Prostate gland (tissue), 2 donors: ENCODE measurements at places on chromosomes 6 and 20.

DNA sequence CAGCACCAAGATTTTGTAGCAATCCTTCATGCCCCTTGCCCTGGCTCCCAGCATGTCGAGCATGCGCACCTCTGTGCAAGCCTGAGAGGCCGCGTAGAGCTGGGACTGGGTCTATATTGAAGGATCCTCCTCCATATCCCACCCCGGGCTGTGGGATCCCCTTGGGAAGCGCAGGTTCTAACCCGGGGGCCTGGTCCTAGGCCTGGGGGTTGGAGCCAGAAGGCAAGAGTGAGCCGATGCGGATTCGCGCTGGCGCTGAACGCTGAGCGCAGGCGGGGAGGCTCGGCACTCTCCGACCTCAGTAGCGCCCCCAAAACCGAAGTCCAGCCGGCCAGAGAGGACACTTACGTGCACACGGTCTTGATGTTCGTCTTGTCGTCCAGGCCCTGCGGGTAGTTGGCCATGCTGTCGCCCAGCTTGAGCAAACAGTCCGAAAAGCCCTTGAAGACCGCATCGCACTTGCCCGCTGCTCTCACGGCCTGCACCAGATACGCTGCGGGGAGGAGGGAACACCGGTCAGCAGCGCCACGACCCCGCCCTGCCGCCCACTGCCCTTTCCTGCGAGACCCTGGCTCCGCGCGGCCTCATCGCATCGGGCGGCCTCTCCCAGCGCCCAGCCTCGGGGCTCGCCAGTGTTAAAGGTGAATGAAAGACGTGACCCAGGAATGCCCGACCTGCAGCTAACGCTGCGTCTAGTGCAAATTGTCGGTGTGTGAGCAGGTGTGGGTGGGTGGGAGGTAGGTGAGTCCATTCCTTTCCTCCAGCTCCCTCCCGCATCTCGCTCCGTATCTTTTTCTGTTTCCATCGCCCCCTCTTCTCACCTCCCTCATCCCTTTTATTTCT, 4.5 kb downstream of the NRN1 start:
- no peaks in the 10 kb centered on the region for H3K36me3 ChIP-seq
- peaks cover 67% of the 10 kb centered on the region for H3K27me3 ChIP-seq
- DNase-seq = no peak
- H3K4me3 ChIP-seq = no peak overlapping the region
- peaks cover 4% of the 10 kb centered on the region for H3K4me1 ChIP-seq
- H3K27ac ChIP-seq = no peak overlapping the region

GRCh38 chr6:35801148-35801547, 4.0 kb upstream of the LHFPL5 start:
- no peaks in the 10 kb centered on the region for H3K36me3 ChIP-seq
- H3K27me3 ChIP-seq = no peaks in the 10 kb centered on the region
- no peak overlapping the region for H3K4me3 ChIP-seq
- H3K4me1 ChIP-seq = no peaks in the 10 kb centered on the region
- DNase-seq = no peak
- H3K27ac ChIP-seq = no peak overlapping the region

DNA sequence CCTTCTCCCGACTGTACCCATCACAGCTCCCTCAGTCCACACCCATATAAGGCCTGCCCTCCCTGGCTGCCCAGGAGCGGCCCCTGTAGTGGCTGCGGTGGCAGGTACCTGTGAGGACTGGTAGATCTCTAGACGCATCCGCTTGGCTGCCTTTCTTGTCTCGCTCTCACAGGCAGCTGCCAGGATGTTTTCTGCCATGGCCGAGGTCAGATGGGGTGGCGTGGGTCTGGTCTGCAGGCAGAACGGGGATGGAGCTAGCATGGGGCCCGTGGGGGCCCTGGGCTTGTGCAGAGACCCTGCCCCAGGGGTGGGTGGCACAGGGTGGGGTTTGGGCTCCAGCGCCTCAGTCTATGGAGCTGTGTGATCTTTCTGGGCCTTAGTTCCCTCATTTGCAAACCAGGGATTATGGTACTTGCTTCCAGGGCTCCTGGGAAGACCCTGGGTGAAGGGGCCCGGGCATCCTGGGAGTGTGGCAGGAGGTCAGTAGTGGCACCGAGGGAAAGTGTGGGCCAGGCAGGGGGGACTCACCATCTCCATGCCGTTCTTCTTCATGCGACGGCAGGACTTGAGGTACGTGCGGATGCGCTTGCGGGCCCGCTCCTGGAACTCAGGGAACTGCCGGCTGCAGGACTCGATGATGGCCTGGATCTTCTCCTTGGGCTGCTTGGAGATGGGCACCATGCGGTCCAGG, 94.8 kb downstream of the ASXL1 start:
- no peaks in the 10 kb centered on the region for H3K27me3 ChIP-seq
- no peak overlapping the region for H3K27ac ChIP-seq
- H3K4me1 ChIP-seq = peaks cover 6% of the 10 kb centered on the region
- H3K36me3 ChIP-seq = no peaks in the 10 kb centered on the region
- no peak overlapping the region for H3K4me3 ChIP-seq

- H3K36me3 ChIP-seq = no peaks in the 10 kb centered on the region
- H3K27ac ChIP-seq = no peak overlapping the region
- DNase-seq = no peak
- no peaks in the 10 kb centered on the region for H3K27me3 ChIP-seq
Observed at GRCh38 chr6:124823240-124824111, 138.8 kb upstream of the RNF217 start.

- DNase-seq = no peak
- H3K36me3 ChIP-seq = no peaks in the 10 kb centered on the region
- peaks cover 62% of the 10 kb centered on the region for H3K27me3 ChIP-seq
- no peak overlapping the region for H3K4me3 ChIP-seq
- H3K27ac ChIP-seq = no peak overlapping the region
Observed at GRCh38 chr6:100461278-100461916, 3.3 kb downstream of the SIM1 start.

DNA sequence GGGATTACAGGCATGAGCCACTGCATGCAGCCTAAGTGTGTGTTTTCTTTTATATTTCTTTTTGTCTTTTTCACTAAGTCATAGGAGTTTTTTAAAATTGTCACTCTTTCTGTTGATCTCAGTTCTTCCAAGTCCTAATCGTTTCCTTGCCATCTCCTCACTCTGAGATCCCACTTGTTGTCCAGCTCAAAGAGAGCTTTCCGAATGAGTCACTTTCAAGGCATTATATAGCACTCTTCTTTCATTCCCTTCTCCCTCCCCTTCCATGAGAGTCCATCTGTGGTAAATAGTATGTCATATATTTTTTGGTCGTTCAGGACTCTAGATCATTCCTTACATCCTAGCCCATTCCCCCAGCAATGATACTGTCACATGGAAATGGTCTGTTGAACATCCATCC, 4.3 kb downstream of the VAPB start:
- H3K27ac ChIP-seq = no peak overlapping the region
- H3K4me3 ChIP-seq = no peak overlapping the region
- no peaks in the 10 kb centered on the region for H3K36me3 ChIP-seq

- DNase-seq = no peak
- no peaks in the 10 kb centered on the region for H3K27me3 ChIP-seq
- no peaks in the 10 kb centered on the region for H3K4me1 ChIP-seq
- H3K4me3 ChIP-seq = no peak overlapping the region
- H3K36me3 ChIP-seq = no peaks in the 10 kb centered on the region
Observed at GRCh38 chr6:13262302-13263230, 65.8 kb downstream of the TBC1D7 start.

- H3K27me3 ChIP-seq = no peaks in the 10 kb centered on the region
- peak overlapping the region; percentile 94 for H3K27ac ChIP-seq
- no peaks in the 10 kb centered on the region for H3K36me3 ChIP-seq
- H3K4me3 ChIP-seq = peak overlapping the region; percentile 88
Observed at GRCh38 chr20:36572701-36573102, 695 bp upstream of the TGIF2 start.

DNA sequence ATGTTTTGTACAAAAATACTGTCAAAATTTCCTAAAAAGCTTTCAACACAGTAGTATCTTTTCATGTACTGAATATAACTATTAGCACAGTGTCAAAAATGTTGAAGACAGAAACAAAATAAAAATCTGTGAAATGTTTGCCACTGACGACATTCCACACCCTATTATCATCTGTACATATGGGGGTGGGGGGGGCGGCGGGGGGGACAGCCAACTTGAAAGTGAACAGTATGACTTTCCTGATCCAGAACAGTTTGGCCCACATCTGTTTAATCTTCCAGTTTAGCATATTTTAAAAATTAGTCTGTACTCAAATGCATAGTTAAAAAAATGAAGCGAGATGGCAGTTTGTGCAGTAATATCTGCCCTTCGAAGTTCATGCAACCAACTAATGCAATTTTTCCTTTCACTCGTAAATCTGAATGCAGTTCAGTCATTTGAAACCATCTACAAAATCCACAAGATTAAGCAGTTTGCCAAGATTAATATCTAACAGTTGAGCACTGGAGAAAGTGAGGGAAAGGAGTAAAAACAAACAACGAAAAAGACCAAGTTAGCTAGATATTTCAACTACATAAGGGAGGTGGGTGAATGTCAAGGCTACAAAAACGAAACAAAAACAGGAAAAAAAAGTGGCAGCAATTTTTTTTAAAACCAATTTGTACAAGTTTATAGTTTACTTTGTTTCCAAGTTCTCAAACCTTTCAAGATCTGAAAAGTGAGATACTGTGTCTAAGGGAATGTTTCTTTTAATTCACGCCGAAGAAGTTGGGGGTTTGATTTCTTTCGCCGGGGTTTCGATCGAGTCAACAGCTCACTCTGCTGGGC, 1.9 kb downstream of the CITED2 start:
- peak overlapping the region; percentile 72 for H3K4me3 ChIP-seq
- H3K27me3 ChIP-seq = no peaks in the 10 kb centered on the region
- no peaks in the 10 kb centered on the region for H3K36me3 ChIP-seq
- peak overlapping the region; percentile 90 for H3K27ac ChIP-seq
- peaks cover 3% of the 10 kb centered on the region for H3K4me1 ChIP-seq

GRCh38 chr6:140956571-140957369, 1176.0 kb upstream of the GJE1 start:
- no peak overlapping the region for H3K4me3 ChIP-seq
- no peak overlapping the region for H3K27ac ChIP-seq
- H3K36me3 ChIP-seq = no peaks in the 10 kb centered on the region

- no peaks in the 10 kb centered on the region for H3K27me3 ChIP-seq
- H3K36me3 ChIP-seq = no peaks in the 10 kb centered on the region
- H3K4me1 ChIP-seq = no peaks in the 10 kb centered on the region
- DNase-seq = no peak
Observed at GRCh38 chr6:158591134-158591809, 31.4 kb downstream of the TMEM181 start.

- H3K4me3 ChIP-seq = no peak overlapping the region
- no peaks in the 10 kb centered on the region for H3K36me3 ChIP-seq
- H3K27ac ChIP-seq = no peak overlapping the region
- H3K27me3 ChIP-seq = no peaks in the 10 kb centered on the region
Observed at GRCh38 chr6:15585760-15586214, 77.0 kb downstream of the DTNBP1 start.

DNA sequence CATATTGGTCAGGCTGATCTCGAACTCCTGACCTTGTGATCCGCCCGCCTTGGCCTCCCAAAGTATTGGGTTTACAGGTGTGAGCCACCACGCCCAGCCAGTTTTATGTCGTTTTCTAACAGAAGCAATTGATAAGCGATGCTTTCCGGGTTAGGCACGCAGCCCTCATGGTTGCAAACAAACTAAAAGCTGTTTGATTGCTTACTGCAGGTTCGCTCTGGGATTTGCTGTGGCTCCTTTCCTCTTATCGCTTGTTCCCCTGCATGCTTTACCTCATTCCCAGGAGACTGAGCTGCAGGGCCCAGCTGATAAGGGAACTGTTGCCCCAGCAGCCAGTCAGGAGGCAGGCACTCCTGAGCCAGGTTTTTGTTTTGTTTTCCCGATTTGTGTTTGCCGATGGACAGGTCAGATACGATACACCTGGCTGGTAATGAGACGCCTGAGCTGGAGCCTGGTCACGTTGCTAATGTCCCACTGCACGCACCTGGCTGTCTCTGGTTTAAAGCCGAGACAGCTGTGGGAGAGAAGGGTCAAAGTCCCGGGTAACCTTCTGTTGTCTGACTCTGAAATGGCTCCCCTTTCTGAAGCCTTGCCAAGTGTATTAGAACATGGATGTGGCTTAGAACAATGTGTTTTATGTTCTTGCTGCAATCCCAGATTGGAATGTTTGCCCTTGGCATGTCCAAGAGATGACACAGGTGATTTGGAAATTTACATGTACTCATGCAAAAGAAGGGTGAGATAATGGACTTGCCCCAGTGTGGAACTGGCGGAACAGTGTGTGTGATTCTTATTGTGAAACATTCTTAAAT, 19.9 kb downstream of the DSP start:
- no peaks in the 10 kb centered on the region for H3K27me3 ChIP-seq
- H3K27ac ChIP-seq = peak overlapping the region; percentile 67
- H3K4me3 ChIP-seq = no peak overlapping the region
- peak; percentile 85 for DNase-seq

DNA sequence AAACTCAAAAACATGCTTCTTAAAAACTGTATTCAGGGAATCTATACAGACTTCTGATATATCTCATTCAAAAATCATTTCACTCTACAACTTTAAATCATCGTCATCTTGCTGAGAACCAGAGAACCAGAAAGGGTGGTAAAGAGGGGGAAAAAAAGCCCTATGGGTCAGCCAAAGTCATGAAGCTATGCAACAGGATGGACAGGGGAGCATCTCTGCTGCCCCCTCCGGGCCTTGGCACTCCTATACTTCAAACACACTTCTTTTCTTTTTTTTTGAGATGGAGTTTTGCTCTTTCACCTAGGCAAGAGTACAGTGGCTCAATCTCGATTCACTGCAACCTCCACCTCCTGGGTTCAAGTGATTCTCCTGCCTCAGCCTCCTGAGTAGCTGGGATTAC, 73.5 kb upstream of the NFATC2 start:
- no peak overlapping the region for H3K27ac ChIP-seq
- no peaks in the 10 kb centered on the region for H3K4me1 ChIP-seq
- no peak for DNase-seq
- no peaks in the 10 kb centered on the region for H3K27me3 ChIP-seq

GRCh38 chr6:50998905-50999304, 180.2 kb downstream of the TFAP2B start:
- H3K4me1 ChIP-seq = no peaks in the 10 kb centered on the region
- H3K4me3 ChIP-seq = no peak overlapping the region
- no peak for DNase-seq
- H3K36me3 ChIP-seq = no peaks in the 10 kb centered on the region
- H3K27me3 ChIP-seq = no peaks in the 10 kb centered on the region
- no peak overlapping the region for H3K27ac ChIP-seq

GRCh38 chr6:82910820-82911219, 154.8 kb downstream of the UBE3D start:
- no peaks in the 10 kb centered on the region for H3K4me1 ChIP-seq
- H3K27me3 ChIP-seq = no peaks in the 10 kb centered on the region
- no peak overlapping the region for H3K27ac ChIP-seq
- no peak for DNase-seq
- H3K4me3 ChIP-seq = no peak overlapping the region

DNA sequence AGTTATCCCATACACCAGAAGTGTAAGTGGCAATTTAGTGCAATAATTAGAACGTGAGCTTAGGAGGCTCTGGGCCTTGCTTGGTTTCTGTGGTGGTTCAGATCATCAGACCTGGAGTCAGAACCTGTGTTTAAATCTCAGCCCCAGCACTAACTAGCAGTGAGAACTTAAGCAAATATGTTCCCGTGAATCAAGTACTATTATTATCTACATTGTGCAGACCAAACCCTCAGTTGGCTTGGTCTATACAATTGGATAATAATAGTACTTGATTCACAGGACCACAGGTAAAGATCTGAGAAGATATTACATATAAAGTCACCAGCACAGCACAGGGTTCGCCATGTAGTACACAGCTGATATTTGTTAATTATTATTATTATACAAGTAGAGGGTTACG, 93.1 kb downstream of the SIM1 start:
- no peak overlapping the region for H3K4me3 ChIP-seq
- no peak overlapping the region for H3K27ac ChIP-seq
- no peaks in the 10 kb centered on the region for H3K36me3 ChIP-seq
- DNase-seq = no peak
- H3K27me3 ChIP-seq = no peaks in the 10 kb centered on the region

- no peak overlapping the region for H3K27ac ChIP-seq
- H3K4me3 ChIP-seq = no peak overlapping the region
Observed at GRCh38 chr20:41100001-41100480, 37.3 kb upstream of the PLCG1 start.
